ENCODE measurements at places on chromosomes 2 and 18.

DNA sequence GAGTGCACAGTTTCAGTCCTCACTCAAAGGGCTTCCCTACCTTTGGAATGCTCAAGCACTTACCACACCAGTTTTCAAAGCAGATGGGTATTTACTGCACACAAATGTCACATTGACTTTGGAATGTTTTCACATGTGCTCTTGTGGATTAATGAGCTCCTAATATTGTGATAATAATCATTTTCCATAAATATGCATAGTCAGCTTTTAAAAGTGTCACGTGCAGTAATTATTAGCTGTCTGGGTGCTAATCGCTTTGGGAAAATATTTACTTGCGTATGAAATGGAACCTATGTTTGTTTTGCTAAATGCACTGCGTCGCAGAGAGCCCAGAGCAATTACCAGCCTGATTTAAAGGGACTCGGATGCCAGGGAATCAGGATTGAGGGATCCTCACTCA lies 229.3 kb downstream of the SMAD2 start:
- no peak for ATAC-seq

DNA sequence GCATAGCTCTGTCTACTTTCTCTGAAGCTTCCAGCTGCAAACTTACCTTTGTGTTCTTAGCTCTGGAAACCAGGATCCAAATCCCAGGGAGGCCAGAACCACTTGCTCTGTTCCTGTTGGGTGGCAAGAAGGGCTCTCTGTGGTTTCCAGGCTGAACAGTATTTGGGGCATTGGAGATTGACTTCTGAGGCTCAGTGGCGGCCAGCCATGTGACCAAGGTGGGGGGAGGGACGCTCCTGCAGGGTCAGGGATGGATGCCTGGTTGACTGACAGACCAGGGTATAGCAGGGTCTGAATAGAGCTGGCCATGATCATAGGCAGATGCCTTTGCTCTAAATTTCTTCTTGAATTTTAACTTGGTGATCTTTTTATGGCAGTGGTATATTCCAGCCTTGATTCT lies 15.1 kb downstream of the SLC4A5 start:
- ATAC-seq = no peak

- peak; percentile 58 for ATAC-seq
These were observed 25.5 kb downstream of the FHL2 start for GRCh38 chr2:105373344-105373781.

DNA sequence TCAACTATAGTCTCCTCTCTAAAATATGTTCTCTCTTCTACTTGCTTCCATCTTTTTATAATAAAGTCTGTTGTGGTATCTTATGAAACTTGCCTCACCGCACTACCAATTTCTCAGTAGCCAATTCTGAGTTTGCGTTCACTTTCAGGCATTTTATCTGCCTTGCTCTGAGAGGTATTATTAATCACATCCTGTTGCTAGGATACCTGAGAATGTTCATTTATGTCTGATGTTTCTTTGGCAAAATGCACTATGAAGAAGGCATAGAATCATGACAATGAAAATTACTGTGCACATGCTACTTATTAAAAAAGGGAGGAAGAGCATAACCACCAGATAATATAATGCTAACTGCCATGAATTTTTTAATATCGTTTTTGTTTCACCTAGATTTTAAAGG lies 130.2 kb downstream of the CHST9 start:
- no peak for ATAC-seq

DNA sequence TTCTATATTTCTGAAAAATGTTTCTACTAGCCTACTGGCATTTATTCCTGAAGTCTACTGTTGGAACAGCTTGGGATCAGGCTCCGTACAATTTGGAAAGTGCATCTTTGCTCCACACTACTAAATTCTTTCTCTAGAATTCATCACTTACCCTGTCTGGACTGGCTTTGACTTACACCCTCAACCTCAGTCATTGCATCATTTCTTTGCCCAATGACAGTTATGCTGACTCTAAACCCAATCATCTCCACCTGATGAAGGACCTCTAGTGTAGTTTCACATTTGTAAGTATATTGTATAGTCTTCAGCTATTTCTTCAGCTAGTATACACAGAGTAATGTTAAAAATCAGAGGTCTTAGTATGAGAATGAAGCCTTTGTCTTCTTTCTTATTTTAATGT lies 359.6 kb upstream of the MC4R start:
- no peak for ATAC-seq

Measured in gastroesophageal sphincter (tissue), 4 donors.